ENCODE measurements at places on chromosomes 6 and 20.

GRCh38 chr20:1363522-1363921, 29.3 kb downstream of the FKBP1A start:
- no peak for DNase-seq

DNA sequence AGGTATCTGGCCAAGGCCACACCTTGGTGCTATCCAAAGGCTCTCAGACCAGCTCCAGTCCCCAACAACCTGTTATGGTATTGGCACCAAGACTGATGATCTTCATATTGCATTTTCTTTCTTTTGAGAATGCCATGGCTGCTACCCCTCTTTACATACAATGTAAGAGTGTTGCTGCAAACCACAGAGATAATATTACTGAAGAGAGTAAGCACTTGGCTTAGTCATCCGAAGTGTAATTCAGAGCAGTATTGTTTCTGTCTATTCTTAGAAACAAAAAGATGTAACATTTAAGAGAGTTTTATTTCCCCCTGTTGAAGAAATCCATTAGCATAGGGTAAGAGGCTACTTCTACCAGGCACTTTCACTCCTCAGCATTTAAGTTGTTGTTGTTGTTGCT, 212.5 kb downstream of the C6orf118 start:
- DNase-seq = no peak

GRCh38 chr6:142233945-142234682, 67.7 kb upstream of the ADGRG6 start:
- DNase-seq = no peak

DNA sequence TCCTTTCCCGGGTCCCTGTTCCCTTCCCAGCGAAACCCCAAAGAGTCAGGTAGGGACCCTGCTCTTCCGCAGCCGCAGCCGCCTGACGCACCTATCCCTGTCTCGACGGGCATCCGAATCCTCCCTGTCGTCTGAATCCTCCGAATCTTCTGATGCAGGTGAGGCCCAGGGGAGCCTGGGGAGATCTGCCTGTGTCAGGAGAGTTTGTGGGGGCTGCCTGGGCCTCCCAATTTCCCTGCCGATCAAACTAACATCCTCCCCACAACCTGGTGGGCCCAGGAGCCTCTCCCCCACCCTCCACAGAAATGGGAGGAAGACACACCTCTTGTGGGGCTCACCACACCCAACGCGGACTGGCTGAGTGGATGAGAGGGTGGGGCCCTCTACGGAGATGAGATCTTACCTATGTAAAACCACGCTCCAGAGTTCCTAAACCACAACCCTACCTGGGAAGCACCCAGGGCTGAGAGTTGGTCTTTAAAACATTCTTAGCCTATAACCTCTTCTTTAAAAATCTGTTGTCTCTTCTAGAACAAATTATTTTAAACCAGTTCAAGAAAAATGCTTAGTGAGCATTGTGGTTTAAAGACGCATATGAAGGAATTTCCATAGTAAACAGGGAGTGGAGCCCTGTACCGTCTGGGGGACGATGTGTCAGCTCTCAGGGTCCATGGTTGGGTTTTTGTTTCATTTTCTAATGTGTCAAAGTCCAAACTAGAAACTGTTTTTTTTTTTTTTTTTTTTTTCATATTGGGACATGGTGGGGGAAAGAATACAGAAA, 1.7 kb downstream of the CDC25B start:
- no peak for DNase-seq

DNA sequence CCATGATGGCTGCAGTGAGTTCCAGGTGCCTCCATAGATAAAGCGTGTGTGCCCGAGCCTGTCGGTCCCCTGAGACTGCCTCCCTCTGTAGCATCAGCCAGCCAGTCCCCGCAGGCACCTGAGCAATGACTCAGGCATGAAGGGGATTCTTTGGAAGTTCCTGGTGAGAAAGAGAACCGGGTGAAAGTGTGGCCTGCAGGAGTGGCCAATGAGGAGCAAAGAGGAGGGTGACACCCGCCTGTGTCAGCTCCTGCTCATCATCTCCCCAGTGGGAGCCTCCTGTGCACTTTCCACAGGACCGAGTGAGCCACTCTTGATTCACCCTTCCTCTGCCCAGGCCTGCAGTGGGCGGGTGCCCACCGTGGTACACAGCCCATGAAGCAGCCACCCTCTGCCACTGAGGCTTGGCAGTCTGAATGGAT, 71.2 kb upstream of the PTPN1 start:
- DNase-seq = no peak

Measured in Jurkat, Clone E6-1 (cell line).